Thoracic aorta (tissue), 2 donors: ENCODE measurements at places on chromosomes 1 and 21.
A peak's percentile ranks its signal among the peaks of the same experiment; 100 is the strongest.

- DNase-seq, result no peak
Measured at GRCh38 chr21:41108668-41109585, 59.0 kb upstream of the BACE2 start.

DNA sequence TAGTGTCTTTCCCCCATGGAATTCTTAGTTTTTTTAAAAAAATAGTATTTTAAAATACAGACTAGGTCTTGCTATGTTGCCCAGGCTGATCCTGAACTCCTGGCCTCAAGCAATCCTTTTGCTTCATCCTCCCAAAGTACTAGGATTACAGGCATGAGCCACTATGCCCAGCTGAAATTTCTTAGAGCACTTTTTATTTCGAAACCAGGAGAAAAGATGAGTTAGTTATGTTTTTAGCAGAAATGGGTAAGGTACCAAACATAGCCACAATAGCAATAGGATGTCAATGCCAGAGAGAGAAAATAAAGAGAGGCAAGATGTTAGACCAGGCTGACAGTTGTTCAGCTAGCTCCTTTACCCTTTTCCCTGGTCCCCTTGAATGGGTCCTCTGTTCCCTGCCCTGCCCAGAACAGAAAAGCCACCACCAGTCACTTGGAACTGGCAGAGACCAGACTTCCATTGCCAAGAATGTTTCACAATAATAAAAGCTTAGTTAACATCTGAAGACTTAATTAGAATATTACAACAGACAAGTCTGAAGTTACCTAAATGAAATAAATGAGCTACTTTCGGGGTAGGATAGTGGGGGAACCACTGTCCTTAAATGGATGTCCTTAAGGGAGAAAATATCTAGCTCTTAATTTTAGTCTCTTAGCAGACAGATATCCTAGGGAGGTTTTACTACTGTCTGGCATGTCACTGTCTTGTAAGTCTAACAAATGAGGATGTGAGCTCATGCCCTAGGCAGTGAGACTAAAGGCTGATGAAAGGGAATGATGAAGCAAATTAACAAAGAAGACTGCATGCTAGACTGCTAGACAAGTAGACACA is 54.3 kb downstream of the ABL2 start:
- no peak for DNase-seq

GRCh38 chr1:41802532-41803501 is 115.9 kb downstream of the HIVEP3 start:
- no peak for DNase-seq

- DNase-seq, result no peak
Measured at GRCh38 chr21:21076051-21076450, 77.8 kb downstream of the NCAM2 start.

DNA sequence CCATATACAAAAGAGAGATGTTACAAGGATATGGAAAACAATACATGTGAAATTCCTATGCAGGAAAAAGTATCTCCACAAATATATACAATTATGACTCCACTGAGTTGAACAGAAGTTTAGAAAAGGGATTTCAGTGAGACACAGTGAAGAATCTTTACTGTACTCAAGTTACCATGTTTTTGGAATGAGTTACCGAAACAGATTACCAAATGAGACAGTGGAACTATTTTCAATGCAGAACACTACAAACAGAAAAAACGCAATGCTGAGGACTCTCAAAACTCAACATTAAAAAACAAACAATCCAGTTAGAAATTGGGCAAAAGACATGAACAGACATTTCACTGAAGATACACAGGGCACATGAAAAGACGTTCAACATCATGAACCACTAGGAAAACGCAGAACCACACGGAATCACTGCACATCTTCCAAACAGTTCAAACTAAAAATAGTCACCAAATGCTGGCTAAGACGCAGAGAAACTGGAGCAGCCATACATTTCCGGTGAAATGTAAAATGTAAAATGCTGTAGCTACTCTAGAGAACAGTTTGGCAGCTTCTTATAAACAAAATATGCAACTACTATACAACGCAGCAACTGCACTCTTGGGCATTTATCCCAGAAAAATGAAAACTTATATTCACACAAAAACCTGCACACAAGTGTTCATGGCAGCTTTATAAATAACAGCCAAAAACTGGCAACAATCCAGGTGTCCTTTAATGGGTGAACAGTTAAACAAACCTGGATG is 118.7 kb downstream of the UBR4 start:
- no peak for DNase-seq

DNA sequence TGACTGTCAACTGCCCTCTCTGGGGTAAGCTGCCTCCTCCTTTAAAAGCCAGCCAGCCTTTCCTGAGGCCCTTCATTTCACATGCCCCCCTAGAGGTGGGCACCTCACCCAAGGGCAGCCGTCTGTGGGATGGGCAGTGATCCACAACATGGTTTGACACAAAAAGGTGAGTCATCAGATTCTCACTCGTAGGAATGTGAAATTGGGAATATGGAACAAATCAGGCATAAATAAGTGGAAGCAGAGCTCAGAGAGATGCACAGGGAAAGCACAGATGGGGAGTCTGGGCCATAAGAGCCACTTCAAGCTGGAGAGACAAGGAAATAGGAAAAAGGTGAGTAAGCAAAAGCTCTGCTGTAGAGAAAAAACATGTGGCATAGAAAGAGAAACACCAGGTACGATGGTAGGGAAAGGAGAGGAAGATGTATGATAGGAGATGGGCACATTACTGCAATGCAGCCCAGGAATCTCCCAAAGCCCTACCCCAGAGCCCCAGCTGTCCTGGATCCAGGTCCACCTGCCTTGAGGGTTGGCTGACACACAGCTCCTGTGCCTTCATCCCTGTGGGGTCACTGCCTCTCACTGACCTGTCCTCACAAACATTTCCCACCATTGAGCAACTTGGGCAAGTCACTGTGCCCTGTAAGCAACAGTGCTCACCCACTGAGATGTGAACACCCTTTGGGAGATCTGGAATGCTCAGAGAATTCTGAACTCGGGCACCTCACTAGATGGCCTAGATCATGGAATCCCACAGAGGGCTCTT is 86.6 kb downstream of the ASTN1 start:
- no peak for DNase-seq

DNA sequence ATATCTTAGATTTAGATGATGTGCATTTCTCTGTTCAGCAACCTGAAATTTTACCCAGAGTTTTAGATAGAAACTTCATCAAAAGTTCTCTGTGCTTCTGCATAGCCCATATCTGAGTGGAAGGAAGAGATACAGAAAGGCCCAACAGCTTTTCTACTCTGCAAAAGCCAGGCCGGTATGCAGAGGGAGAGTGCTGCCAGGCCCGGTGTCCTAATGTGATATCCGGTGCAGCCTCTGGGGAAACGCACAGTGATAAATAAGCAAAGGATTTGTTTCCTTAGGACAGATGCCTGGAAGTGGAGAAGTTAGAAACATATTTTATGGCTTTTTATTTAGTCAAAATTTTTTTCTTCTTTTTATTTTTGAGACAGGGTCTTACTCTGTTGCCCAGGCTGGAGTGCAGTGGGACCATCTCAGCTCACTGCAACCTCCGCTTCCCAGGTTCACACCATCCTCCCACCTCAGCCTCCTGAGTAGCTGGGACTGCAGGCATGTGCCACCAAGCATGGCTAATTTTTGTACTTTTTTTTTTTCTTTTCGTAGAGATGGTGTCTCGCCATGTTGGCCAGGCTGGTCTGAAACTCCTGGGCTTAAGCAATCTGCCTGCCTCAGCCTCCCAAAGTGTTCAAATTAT is 145.8 kb downstream of the PATJ start:
- peak; percentile 6 for DNase-seq

GRCh38 chr1:12773438-12773837 is at the start of gene PRAMEF12:
Gene PRAMEF12 (plus strand): TSS chr1:12773738. CDS start chr1:12774868, 1,130 bp downstream.
- no peak for DNase-seq

- DNase-seq, result no peak
Measured at GRCh38 chr1:58816747-58817221, 32.9 kb upstream of the JUN start.

DNA sequence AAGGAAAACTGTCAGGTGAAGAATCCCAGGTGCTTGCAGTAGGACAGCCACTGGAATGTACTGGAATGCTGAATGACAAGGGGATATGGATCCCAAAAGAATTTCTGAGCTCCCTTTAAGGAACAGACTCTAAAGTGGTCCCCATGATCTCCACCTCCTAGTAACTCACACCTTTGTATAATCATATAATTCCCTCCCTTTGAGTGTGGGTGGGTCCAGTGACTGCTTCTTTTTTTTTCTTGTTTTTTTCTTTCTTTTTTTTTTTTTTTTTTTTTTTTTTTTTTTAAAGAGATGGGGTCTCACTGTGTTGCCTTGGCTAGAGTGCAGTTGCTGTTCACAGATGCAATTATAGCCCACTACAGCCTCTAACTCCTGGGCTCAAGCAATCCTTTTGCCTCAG is 28.5 kb upstream of the H3-3A start:
- no peak for DNase-seq

DNA sequence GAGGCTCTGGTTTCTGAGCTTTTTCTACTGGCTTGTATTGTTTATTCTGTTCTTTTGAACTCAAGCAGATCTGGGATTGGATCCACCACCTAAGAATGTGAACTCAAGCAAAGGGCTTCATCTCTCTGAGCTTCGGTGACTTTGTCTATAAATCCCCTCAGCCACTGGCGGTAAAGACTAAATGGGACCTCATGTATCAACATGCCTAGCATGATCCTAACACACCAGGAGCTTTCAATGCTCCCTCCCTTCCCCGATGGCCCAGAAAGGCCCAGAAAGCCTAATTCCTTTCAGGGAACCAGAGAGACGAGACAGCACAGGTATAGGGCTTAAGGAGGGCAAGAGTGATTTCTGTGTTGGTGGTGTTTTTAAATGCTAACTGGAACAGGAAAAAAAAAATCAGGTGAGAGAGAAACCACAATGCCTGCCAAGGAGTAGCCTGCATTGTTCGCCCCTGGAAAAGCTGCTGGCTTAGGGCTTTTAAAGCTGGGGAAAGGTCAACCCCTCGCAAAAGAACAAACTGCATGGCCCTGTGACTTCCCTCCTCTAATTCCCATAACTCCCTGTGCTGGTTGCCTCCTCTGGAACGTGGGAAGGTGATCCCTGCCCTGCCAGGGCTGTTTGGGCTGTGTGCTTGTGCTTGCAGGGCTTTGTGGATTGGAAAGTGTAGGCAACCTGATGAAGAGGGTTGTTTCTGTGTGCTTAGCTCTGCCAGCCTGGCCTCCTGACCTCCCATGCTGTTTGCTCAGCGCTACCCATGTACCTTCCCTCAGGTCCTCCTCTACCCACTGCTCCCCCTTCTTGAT is 147.0 kb downstream of the PLPP3 start:
- DNase-seq, result no peak

DNA sequence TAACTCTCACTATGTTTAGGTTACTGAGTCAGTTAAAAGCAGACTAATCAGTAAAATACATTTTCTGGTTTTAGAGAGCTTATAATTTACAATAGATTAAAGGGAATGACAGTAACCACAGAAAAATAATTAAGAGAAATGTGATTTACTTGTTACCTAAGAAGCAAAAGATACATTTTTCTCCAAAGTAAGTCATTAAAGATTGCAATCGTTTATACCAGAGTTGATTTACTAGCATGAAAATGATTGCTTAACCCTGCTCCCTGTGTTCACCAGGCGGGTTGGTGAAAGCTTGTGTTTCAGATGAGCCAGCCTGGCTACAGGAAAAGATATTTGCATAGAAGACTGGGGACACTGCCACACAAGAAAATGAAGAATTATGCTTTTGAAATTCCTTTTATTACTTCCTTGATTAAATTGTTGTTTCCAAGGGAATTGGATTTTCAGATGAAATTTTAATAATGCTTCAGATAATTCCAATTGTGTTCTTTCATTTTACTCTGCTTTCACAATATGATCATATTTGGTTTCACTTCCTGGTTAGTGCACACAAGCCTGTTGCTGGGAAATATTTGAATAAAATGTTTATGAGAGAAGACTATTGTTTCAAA is 27.9 kb downstream of the LRRC8B start:
- no peak for DNase-seq

DNA sequence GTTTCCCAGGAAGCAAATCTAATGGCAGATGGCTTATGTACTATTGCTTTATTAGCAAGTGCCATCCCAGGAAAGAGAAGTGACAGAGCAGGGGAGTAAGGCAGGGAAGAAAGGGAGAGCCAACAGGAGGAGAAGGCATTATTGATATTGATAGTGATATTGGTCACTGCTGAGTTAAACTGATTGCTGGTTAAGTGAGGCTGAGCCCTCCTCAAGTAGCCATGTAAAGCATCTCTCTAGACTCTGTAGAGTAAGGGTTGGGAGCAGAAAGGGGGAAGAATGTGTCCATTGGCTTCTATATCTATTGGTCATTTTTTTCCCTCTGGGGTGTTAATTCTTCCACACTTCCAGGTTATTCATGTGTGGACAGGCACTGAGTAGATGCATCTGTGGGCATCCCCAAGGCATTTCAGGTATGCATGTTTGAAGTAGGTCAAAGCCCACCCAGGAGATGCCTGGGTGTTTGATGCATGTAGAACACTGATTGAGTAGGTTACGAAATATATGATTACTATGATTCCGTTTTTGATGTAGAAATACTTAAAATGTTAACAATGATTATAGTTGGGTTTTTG is 290.5 kb upstream of the DPYD start:
- no peak for DNase-seq

GRCh38 chr1:14782741-14783591 is 184.5 kb downstream of the KAZN start:
- DNase-seq, result no peak

DNA sequence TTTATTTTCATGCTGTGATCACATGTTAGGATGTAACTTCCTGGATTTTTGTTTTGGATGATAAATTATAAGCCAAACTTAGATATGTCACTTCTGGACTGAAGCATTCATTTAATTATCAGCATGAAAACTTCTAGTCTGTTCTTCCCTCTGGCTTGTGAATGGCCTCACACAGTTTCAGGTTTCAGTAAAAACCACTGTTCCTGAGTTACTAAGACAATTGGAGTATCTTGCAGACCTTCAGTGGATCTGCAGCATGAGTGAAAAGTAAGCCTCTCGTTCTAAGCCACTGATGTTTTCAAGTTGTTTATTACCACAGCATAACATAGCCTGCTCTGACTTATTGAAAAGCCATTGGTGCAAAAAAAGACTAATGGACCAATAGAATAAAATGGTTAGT is 55.3 kb upstream of the RGS21 start:
- DNase-seq, result no peak

DNA sequence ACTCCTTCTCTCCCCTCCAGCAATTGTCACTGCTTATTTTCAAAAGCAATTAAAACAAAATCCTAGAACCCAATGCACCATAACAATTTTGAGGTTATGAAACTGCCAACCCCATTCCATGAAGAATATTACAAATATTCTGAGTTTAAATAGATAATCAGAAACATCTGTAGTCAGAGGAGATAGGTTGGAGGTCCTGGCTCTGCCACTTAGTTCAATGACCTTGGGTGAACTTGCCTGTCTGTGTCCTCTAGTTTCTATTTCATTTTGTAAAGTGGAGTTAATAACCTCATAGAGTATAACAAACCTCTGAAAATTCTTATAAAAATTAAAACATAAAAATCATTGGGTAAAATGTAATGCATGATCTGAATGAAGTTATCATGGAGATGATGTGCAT is 164.6 kb downstream of the KCTD3 start:
- no peak for DNase-seq

GRCh38 chr1:93015590-93015989 is 54.3 kb upstream of the DIPK1A start:
- no peak for DNase-seq

- no peak for DNase-seq
Measured at GRCh38 chr1:89044970-89045721, 19.9 kb downstream of the GBP1 start.
